Activated CD4-positive, alpha-beta memory T cell treated with anti-CD3 and anti-CD28 coated beads, Interleukin-2, amount 10 ng/mL, durations not matched to agents 7 days and 5 days (primary cell): ENCODE measurements at places on chromosomes 7 and 10. TPM values are rescaled to one million over a fixed set of nuclear protein-coding genes. Genes with fewer than 3 reads are reported as not detected.

- no peaks in the 10 kb centered on the region for H3K36me3 ChIP-seq
- no peaks in the 10 kb centered on the region for H3K4me1 ChIP-seq
- H3K4me3 ChIP-seq, result no peak overlapping the region
- H3K27ac ChIP-seq, result no peak overlapping the region
Measured at GRCh38 chr7:155907450-155908200, 95.4 kb upstream of the SHH start.

- no peak overlapping the region for H3K4me3 ChIP-seq
- H3K27me3 ChIP-seq, result peaks cover 1% of the 10 kb centered on the region
- DNase-seq, result no peak
- H3K36me3 ChIP-seq, result no peaks in the 10 kb centered on the region
Measured at GRCh38 chr10:21479570-21480315, 45.7 kb downstream of the SKIDA1 start.

GRCh38 chr10:27534161-27534700 is 30.1 kb downstream of the RAB18 start:
- H3K4me3 ChIP-seq, result no peak overlapping the region
- no peaks in the 10 kb centered on the region for H3K27me3 ChIP-seq
- peaks cover 25% of the 10 kb centered on the region for H3K36me3 ChIP-seq
- no peak overlapping the region for H3K27ac ChIP-seq
- DNase-seq, result no peak
- H3K4me1 ChIP-seq, result peaks cover 16% of the 10 kb centered on the region

DNA sequence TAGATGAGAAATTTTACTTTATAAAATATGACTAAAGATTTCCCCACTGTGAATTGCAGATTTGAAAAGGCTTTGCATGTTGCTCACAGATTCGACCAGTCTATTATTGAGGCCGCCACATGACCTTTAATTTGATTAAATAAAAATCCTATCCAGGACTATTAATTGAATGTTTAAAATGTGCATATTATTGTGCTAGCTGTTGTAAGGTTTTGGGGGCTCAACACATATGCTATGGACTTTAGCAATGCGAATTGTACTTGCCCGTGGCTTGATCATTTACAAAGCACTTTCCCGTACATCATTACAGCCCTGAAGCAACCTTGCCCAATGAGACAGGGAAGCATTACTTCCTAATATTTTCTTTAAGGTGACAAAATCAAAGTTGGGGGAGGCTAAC is 243.0 kb downstream of the ACTR3B start:
- no peak for DNase-seq
- no peaks in the 10 kb centered on the region for H3K27me3 ChIP-seq
- H3K4me1 ChIP-seq, result no peaks in the 10 kb centered on the region
- no peak overlapping the region for H3K27ac ChIP-seq
- no peaks in the 10 kb centered on the region for H3K36me3 ChIP-seq
- H3K4me3 ChIP-seq, result no peak overlapping the region

- no peaks in the 10 kb centered on the region for H3K36me3 ChIP-seq
- H3K4me1 ChIP-seq, result no peaks in the 10 kb centered on the region
- no peaks in the 10 kb centered on the region for H3K27me3 ChIP-seq
Measured at GRCh38 chr10:82462910-82463551, 588.0 kb downstream of the NRG3 start.

GRCh38 chr7:108055611-108056021 is 52.7 kb upstream of the LAMB1 start:
- DNase-seq, result no peak
- H3K27me3 ChIP-seq, result peaks cover 3% of the 10 kb centered on the region
- no peaks in the 10 kb centered on the region for H3K36me3 ChIP-seq
- H3K4me1 ChIP-seq, result no peaks in the 10 kb centered on the region
- no peak overlapping the region for H3K27ac ChIP-seq

DNA sequence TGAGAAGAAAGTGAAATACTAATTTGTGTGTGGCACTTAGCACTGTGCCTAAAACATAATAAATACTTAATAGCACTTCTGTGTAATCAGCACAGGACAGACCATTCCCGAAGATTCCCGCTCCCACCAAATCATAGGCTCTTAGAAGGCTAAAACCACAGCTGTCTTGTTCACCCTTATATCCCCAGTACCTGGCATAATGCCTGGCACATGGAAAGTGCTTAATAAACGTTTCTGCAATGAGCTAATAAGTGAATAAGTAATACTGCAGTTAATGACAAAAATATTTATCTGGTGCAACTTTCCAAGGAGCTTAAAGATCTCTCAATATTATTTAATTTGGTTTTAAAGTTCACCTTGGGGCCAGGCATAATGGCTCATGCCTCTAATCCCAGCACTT is 43.2 kb downstream of the MTURN start:
- H3K4me1 ChIP-seq, result peaks cover 7% of the 10 kb centered on the region
- H3K36me3 ChIP-seq, result no peaks in the 10 kb centered on the region
- no peaks in the 10 kb centered on the region for H3K27me3 ChIP-seq
- no peak overlapping the region for H3K27ac ChIP-seq

DNA sequence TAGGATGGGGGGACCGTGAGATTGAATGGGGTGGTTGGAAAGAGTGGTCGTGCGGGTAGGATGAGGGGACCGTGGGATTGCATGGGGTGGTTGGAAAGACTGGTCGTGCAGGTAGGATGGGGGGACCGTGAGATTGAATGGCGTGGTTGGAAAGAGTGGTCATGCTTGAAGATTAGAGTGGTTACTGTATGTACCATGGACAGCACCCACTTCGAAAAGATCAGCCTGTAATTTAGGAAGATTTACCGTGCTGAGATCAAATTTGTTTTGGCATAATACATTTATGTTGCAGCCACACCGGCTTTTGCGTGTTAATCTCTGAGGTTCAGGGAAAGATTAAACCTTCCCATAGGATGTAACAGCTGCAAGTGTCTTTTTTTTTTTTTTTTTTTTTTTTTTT is 495.2 kb upstream of the ADARB2 start:
- H3K4me3 ChIP-seq, result no peak overlapping the region
- no peaks in the 10 kb centered on the region for H3K27me3 ChIP-seq
- DNase-seq, result no peak
- H3K27ac ChIP-seq, result no peak overlapping the region
- H3K36me3 ChIP-seq, result no peaks in the 10 kb centered on the region
- H3K4me1 ChIP-seq, result no peaks in the 10 kb centered on the region

- H3K4me3 ChIP-seq, result no peak overlapping the region
- peaks cover 3% of the 10 kb centered on the region for H3K4me1 ChIP-seq
- H3K36me3 ChIP-seq, result no peaks in the 10 kb centered on the region
- H3K27me3 ChIP-seq, result peaks cover 4% of the 10 kb centered on the region
- H3K27ac ChIP-seq, result no peak overlapping the region
Measured at GRCh38 chr7:112144284-112145059, 61.7 kb downstream of the DOCK4 start.

- peaks cover 17% of the 10 kb centered on the region for H3K27me3 ChIP-seq
- no peak overlapping the region for H3K4me3 ChIP-seq
- H3K4me1 ChIP-seq, result no peaks in the 10 kb centered on the region
- H3K36me3 ChIP-seq, result no peaks in the 10 kb centered on the region
Measured at GRCh38 chr10:69965086-69965485, 87.6 kb upstream of the MACROH2A2 start.

GRCh38 chr7:81469869-81470723 is 299.8 kb downstream of the HGF start:
- H3K4me1 ChIP-seq, result no peaks in the 10 kb centered on the region
- H3K27me3 ChIP-seq, result no peaks in the 10 kb centered on the region
- H3K36me3 ChIP-seq, result no peaks in the 10 kb centered on the region
- no peak for DNase-seq
- no peak overlapping the region for H3K4me3 ChIP-seq
- no peak overlapping the region for H3K27ac ChIP-seq

- H3K4me3 ChIP-seq, result no peak overlapping the region
- H3K4me1 ChIP-seq, result no peaks in the 10 kb centered on the region
- H3K27me3 ChIP-seq, result no peaks in the 10 kb centered on the region
- no peak for DNase-seq
Measured at GRCh38 chr10:28841625-28842024, 164.3 kb downstream of the BAMBI start.

GRCh38 chr7:80644054-80644453 is 5.6 kb downstream of the CD36 start:
- no peaks in the 10 kb centered on the region for H3K36me3 ChIP-seq
- no peak overlapping the region for H3K27ac ChIP-seq
- no peaks in the 10 kb centered on the region for H3K4me1 ChIP-seq
- no peak for DNase-seq
- H3K4me3 ChIP-seq, result no peak overlapping the region

- H3K4me1 ChIP-seq, result no peaks in the 10 kb centered on the region
- peaks cover 2% of the 10 kb centered on the region for H3K27me3 ChIP-seq
- DNase-seq, result no peak
- H3K36me3 ChIP-seq, result no peaks in the 10 kb centered on the region
- H3K27ac ChIP-seq, result no peak overlapping the region
- no peak overlapping the region for H3K4me3 ChIP-seq
Measured at GRCh38 chr7:106965108-106965507, 79.4 kb upstream of the PRKAR2B start.

DNA sequence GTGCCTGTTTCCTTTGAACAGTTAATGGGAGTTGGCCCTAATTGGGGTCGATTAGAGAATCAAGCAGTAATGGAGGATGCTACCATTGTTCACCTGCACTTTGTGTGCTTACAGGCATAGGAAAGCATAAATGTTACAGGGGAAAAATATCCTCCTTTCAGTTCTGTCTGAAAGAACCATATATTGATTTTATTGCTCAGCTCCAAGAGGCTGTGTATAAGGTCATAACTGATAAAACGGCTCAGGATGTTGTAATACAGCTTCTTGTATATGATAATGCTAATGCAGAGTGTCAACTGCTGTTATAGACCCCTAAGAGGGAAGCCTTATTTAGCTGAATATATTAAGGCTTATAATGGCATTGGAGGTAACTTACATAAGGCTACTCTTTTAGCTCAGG is 32.9 kb upstream of the AKR1C2 start:
- no peak overlapping the region for H3K27ac ChIP-seq
- DNase-seq, result no peak
- peaks cover 6% of the 10 kb centered on the region for H3K4me1 ChIP-seq
- H3K4me3 ChIP-seq, result no peak overlapping the region
- no peaks in the 10 kb centered on the region for H3K27me3 ChIP-seq
- peaks cover 1% of the 10 kb centered on the region for H3K36me3 ChIP-seq

- no peaks in the 10 kb centered on the region for H3K36me3 ChIP-seq
- no peak overlapping the region for H3K4me3 ChIP-seq
- H3K27ac ChIP-seq, result no peak overlapping the region
- no peaks in the 10 kb centered on the region for H3K4me1 ChIP-seq
- H3K27me3 ChIP-seq, result no peaks in the 10 kb centered on the region
- no peak for DNase-seq
Measured at GRCh38 chr7:79301419-79301818, 152.0 kb downstream of the MAGI2 start.

GRCh38 chr7:33107136-33108066 is 1.8 kb downstream of the RP9 start:
- H3K36me3 ChIP-seq, result peaks cover 10% of the 10 kb centered on the region
- no peak overlapping the region for H3K27ac ChIP-seq
- peaks cover 34% of the 10 kb centered on the region for H3K4me1 ChIP-seq

The ANKRD30A gene
- total RNA-seq, result not detected

The PHTF2 gene
- 70.4 TPM for total RNA-seq

The KLF14 gene
- not detected for total RNA-seq

The LRRC4 gene
- not detected for total RNA-seq

The FAM241B gene
- 2.7 TPM for total RNA-seq

The OR2A5 gene
- not detected for total RNA-seq

The ACTA2 gene
- 15.5 TPM for total RNA-seq

The EBLN1 gene
- not detected for total RNA-seq

The GALNT17 gene
- total RNA-seq, result not detected

The UCN3 gene
- total RNA-seq, result not detected

The PLCE1 gene
- total RNA-seq, result 0.03 TPM

The MOGAT3 gene
- not detected for total RNA-seq

The OR2A1 gene
- 0.05 TPM for total RNA-seq

The CAV1 gene
- 0.13 TPM for total RNA-seq
